ENCODE measurements at places on chromosomes 6 and 20.

GRCh38 chr6:6560909-6561308, 27.6 kb upstream of the LY86 start:
- no peak for DNase-seq

DNA sequence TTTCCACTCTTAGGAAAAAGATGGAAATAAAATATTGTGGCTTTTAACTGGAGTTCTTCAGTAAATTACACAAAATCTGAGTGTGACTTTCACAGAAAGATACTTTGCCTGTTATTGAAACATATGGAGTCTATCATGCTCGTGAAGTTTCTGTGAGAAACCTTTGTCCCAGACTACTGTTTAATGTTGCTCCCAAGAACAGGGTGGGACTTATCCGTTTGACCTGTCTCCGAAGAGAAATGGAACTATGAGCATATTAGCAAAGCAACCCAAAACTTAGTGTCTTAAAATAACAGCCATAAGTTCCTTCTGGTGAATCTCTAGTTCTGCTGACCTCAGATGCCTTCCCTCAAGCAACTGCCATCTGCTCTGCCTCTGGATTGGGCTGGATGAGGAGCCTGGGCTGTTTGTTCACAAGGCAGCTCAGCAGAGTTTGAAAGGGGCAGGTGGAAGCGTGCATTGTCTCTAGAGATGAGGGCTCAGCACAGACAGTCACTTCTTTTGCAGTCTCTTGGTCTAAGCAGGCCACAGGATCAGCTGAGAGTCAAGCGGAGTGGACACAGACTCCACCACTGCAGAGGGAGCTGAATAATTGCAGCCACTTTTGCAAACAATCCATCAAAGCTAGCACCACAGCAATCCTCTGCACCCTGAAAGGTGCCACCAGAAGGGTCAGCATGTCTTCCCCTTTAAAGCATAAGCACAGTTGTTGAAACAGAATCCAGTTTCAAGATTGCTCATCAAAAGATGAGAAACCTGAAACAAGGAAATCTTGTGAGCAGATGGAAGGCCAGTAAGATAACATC, 52.8 kb downstream of the MYB start:
- no peak for DNase-seq

DNA sequence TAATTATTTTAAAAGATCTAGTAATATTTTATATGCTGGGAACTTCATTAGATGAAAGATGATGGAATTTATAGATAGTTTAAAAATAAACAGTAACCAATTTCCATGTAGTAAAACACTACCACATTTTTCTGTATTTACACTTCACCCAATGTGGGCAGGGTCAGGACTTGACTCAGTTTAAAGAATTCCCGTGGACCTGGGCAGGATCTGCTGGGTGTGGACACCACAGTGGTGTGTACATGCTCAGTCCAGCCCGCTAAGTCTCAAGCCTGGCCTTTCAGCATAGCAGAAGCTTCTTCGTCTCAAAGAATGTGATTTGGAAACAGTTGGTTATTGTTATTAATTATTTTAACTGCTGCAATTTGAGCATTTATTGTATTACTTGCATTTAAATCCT, 364.2 kb downstream of the SYNE1 start:
- no peak for DNase-seq

- DNase-seq = no peak
These were observed 59.2 kb downstream of the KCNS1 start for GRCh38 chr20:45041464-45042337.

- DNase-seq = no peak
These were observed 4.8 kb downstream of the FBXO30 start for GRCh38 chr6:145809785-145810184.
